ENCODE measurements at places on chromosomes 7 and 10.

DNA sequence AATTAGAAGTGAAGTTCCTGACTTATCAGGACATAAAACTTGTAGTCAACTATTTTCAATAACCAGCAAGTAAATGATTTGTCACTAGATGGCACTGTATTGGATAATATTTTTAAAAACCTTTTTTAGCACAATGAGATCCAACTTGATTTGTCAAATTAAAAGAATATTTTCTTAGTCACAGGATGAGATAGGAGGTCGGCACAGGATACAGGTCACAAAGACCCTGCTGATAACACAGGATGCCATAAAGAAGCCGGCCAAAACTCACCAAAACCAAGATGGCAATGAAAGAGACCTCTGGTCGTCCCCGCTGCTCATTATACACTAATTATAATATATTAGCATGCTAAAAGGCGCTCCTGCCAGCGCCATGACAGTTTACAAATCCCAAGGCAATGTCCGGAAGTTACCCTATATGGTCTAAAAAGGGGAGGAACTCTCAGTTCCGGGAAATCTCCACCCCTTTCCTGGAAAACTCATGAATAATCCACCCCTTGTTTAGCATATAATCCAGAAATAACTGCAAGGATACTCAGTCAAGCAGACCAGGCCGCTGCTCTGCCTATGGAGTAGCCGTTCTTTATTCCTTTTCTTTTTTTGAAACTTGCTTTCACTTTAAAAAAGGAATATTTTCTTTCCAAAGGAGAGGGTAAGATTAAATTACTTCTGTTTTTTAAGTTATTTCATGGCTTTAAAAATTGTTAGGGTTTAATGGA, 255.7 kb upstream of the MKLN1 start:
- DNase-seq: peak; percentile 64

DNA sequence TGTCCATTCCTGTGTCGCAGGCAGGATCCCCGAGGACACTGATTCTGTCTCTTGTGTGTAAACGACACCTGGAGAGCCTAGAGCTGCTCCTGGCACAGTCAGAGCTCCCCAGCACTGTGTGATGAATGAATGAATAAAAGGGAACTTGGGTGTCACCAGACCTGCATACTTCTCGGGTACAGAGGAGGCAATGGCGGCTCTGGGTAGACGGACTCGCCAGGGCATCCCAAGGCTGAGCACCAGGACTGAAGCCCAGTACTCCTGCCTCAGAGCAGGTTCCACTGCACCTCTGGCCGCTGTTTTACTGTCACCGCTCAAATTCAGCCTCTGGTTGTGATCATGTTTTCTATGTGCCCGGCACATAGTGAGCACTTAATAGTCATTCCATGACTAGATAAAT, 255.8 kb downstream of the GLRX3 start:
- no peak for DNase-seq

DNA sequence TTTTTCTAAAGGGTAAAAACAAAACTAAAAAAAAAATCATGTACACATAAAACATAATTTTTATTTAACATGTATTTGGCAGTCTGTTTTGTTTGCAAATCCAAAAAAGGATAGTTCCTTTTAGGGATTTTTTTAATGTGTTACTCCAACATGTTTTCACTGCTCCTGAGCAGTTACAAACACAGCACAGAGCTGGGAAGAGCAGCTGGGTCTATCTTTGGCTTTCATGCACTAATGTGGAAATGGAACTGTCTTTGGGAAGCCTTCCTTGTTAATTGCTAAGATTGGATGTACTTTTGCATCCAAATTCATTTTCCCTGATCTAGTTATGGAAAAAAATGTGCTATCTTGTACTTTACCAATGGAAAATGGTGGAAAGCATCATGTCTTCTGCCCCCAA, 1035.1 kb downstream of the CNTNAP2 start:
- DNase-seq: no peak

- DNase-seq: no peak
Measured at GRCh38 chr7:20647908-20648776, 32.7 kb downstream of the ABCB5 start.

DNA sequence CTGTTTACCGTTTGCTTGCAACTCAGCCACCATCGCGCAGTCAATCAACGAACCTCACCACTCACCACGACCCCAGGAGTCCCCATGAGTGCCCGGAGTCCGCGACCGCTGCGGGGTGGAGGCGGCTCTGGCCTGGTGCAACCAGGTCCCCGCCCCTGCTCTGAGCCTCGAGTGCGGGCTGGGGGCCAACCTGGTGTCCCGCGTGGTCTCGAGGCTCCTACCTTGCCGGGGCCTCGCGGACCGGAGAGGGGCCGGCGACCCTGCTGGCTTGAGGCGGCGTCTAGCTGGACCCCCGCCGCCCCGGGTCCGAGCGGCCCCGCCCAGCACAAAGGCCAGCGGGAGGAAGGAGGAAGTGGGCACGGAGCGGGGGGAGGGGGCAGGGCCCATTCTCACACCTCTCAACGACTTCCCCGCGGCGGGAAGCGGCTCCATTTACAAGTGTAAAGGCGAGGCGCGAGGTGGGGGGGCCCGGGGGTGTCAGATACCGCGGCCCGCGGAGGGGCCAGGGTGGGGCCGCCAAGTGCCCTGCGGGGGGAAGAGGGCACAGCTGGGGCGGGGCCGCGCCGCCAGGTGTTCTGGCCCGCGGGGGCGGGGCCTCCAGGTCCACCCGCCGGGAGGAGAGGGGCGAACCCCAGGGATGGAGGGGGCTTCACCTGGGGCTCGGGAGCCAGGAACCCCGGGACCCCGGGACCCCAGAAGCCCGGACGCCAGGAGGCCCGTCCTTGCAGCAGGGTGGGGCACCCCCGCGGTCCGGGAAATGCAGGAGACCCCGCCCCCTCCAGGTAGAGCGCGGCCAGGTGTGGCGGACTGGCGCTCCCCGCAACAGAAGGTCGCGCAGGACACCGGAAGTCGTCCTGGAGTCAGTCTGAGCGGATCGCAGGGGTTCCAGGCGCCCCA, 8.6 kb downstream of the CTBP2 start:
- DNase-seq: no peak

GRCh38 chr10:86785037-86785436, 28.6 kb downstream of the BMPR1A start:
- DNase-seq: no peak

GRCh38 chr7:78389022-78389421, 590.4 kb downstream of the PHTF2 start:
- DNase-seq: no peak

GRCh38 chr10:47165711-47166404, 134.1 kb upstream of the GDF10 start:
- peak; percentile 72 for DNase-seq

DNA sequence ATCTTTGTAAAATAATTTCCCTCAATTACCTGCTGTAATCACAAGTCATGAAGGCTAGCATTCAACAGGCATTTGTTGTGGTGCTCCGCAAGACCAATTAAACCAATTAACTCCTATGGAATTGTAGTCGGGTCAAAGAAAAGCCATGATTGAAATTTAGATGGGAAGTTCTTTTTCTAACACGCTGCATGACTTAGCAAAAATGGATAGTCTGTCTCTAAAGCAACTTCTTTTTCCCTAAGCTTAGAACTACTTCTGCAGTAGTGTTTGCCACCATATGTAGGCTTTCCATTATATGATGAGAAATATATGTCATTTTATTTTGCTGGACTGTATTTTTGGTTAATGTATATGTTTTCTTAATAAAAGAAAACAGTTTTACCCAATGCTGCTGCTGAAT, 119.1 kb downstream of the TSPAN12 start:
- no peak for DNase-seq

- no peak for DNase-seq
Measured at GRCh38 chr10:6305401-6306321, 102.9 kb downstream of the PFKFB3 start.

GRCh38 chr10:115093776-115094408, 727 bp downstream of the ATRNL1 start:
- DNase-seq: no peak

DNA sequence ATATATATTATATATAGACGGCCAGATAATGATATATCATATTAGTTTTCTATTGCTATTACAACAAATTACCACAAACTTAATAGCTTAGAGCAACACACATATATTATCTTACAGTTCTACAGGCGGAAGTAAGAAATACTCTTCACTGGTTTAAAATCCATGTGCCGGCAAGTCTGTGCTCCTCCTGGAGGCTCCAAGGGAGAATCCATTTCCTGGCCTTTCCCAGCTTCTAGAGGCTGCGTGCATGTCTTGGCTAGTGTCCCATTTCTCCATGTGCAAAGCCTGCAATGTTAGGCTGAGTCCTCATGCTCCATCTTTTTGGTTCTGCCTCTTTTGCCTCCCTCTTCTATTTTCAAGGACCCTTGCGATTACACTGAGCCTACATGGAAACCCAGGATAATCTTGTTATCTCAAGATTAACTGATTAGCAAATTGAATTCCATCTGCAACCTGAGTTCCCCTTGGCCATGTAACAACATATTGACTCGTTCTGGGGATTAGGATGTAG, 23.9 kb upstream of the PNLIPRP3 start:
- no peak for DNase-seq

GRCh38 chr7:94022550-94022949, 18.4 kb upstream of the BET1 start:
- DNase-seq: peak; percentile 58

- DNase-seq: no peak
Measured at GRCh38 chr10:117364110-117364960, 10.9 kb downstream of the PDZD8 start.

DNA sequence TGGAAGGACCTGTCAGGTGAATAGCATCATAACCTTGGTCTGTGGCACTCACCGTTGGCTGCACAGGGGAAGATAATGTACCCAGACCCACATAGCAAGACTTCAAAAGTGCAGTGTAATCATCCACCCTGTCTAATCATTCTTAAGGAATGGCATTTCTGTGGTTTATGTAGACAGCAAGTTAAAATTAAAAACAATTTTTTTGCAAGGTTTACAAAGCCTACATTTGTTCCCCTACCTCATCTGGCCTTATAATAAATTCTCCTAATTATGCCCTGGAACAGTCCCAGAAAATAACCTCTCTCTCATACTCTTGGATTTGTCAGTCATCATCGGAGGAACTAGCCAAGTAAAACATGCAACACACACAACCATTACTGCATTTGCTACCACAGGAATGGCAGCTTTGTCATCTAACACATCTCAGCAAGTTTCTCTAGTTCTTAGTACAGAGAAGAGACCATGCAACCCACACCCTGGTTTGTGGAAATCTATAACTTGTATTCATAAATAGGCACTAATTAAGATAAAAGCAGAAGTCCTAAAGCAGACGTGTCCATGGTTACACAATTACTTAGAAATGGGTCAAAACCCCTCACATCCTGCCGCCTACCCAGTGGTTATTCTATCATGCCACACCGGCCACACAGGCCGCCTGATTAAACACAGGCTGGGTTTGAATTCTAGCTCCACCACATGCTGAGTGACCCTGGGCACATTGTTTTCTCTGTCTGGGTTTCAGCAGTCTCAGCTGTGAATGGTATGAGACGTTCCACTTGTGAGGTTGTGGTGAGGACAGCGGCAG, 19.1 kb downstream of the ABLIM1 start:
- DNase-seq: peak; percentile 37

All from inflammatory macrophage treated with lipopolysaccharide for 1 hour (primary cell).